Endodermal cell (in vitro differentiated cells): ENCODE measurements at places on chromosomes 2 and 18.

DNA sequence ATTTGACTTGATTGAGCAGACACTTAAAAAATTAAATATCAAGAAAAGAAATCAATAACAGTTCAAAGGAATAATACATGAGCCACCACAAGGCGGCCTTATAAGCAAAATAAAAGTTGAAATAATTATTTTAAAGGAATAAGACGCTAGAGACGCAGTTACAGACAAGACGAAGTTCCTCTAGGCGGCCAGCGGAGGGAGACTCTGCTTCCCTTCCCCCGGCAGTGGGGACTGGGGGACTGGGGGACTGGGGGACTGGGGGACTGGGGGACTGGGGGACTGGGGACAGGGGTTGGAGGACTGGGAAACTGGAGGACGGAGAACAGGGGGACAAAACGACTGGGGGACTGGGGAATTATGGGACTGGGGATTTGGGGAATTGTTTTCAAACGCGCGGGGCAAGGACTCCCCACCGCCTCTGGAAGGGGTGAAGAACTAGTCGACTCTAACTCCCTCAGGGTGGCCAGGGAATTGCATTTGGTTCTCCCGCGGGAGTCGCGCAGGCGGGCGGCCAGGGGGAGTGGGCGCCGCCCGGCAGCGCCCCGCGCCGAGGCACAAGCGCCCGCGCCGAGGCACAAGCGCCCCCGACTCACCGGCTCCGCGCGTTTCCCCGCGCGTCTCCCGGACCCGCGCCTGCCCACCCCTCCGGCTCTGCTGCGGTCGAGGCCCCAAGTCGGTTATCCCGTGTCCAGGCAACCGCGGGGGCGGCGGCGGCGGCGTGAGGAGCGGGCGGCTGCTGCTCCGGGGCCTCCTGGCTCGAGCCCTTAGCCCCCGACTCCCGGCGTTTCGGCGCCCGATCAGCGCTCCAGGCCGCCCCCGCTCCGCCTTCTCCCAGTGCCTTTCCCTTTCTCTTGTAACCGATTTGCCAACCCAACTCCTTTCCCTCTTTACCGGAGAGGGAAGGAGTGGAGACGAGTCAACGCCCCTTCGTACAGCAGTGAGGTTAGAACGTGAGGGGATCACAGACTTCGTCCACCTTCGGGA is at the start of gene CCDC178:
TSS of gene CCDC178 (minus strand) at position 662 of the 984 bp plus-strand sequence. CDS start 28,633 bp downstream, outside the sequence.
- peak; percentile 89 for DNase-seq

DNA sequence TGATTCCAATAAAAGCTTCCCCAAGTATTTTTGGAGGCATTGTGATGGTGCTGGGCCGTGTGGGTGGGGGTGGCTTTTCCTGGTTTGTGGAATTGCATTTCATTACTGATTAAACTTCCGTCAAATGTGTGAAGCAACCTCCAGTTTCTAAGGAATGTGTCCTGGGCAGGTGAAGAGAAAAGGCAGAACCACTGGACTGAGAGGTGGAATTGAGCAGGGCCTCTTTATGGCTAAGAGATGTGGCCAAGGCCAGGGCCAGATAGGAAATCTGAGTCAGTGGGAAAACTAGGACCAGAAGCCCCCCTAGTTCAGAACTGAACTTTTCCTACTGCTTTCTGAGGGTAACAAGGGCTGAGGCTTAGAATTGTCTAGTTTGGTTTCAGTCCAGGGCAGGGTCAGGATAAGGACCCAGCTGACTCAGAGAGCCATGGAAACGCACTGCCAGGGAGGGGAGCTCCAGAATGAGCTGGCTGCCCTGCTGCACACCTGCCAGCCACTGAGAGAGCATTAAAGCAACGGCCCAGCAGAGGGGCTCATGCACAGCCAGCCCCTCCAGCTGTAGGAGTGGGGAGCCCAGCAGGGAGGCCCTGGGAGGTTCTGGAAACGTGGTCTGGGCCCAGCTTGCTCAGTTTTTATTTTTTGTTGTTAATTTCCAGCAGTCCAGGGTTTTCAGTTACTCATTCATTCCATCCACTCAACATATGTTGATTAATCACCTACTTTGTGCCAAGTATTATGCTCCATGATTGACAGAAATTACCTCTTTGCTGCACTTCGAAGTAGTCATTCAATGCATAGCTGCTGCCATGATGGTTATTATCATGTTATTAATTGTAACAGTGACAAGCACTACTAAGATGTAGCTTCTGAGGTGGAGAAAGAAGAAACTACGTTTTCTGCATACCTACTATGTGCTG is 156.1 kb downstream of the MSH2 start:
- peak; percentile 53 for DNase-seq

DNA sequence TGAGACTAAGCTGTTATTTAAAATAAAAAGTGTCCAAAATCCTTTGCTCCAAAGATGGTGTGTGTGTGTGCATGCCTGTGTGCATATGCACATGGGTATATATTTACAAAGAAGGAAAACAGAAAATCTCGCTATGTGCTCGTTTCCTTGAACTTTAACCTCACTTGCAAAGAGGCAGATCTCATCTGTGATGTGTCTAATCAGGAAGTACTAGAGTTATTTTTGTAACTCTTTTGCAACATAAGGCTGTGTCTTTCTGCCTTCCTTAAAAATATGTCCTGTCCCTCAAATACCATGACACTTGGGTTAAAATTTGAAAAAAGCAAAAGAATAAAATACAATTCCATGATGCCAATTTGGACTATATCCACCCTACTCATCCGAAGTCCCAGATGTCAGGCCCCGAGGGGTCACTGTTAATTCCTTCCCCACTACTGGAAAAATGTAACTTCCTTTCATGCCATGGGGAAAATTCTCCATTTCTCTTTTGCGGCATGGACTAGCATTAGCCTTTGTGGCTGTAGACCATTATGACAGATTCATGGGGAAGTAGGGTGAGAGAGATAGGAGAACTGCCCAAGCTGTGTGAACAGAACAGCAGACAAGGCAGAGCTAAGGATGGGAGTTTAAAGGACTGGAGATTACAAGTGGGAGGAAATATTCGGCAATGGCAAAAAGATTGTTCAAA is 191.3 kb downstream of the MYO1B start:
- DNase-seq, result no peak

GRCh38 chr2:73293534-73294171 is at the start of gene EGR4:
Gene EGR4 (minus strand): TSS chr2:73293548. CDS start chr2:73293317, 231 bp downstream.
- peak; percentile 95 for DNase-seq

DNA sequence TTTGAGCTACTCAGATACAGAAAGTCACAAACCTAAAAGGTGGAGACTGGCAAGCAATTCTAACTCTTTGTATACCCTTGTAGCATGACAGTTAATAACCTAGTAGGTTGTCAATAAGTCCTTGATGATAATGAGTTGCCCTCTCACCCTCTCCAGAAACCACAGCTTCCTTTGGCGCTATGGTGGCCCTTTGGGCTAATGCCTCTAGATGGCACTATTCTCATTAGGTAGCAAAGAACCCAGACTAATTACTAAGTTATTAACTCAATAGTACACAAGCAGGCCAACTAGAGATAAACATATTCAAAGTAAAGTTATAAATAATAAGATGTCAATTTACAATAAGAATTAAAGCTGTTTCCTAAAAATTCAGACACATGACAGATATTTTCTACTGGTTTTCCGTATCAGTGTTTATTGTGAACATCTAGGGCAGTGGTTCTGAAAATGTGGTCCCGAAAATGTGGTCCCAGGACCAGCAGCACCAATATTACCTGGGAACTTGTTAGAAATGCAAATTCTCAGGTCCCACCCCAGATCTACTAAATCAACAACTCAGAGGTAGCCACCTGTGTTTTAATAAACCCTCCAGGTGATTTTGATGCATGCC is 41.1 kb downstream of the LDAH start:
- DNase-seq, result peak; percentile 77

DNA sequence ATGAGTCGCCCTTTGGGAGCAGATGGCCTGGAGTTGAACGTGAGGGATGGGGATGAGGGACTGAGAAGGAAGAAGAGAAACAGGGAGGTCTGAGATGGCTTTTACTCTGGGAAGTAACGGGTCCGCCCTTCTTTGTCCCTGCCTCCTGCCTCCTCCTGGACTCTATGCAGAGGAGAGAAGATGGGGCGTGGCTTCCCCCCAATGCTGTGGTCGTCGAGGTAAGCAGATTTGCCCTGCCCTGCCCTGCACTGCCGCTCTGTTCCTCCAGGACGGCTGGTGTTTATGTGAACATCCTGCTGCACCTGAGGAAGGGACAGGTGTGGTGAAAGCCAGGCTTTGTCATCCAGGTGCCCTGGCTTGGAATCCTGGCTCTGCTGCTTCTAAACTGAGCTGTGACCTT is 13.5 kb upstream of the NTSR2 start:
- peak; percentile 82 for DNase-seq

DNA sequence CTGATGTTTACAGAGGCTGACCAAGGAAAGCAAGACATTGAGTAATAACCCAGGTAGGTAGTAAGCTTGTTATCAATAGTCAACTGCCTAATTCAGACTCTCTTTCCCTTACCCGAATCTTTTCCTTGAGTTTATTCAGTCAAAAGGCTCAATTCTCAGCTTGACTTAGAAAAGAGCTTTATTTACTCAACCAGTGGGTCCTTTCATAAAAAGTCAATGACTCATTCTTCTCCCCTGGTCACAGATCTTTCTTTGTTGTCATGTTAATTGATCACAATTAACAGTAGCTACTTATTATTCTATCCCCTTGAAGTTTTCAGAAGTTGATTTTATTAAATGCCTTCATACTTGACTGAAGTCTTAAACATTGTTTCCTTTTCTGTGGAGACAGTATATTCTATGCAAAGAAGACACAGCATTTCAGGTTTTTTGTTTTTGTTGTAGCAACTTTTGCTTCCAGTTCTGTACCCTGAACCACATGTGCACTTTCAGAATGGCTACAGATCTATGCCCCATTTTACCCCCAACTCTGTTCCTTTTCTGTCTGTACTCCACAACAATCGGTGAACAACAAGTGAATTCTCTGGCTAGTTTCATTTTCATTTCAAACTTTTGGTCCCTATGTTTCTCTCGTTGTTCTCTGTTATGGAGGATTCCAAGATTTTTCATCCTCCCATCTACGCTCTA is 428.3 kb downstream of the NCKAP5 start:
- no peak for DNase-seq

GRCh38 chr2:29361231-29361630 is 246.0 kb downstream of the CLIP4 start:
- DNase-seq, result no peak

DNA sequence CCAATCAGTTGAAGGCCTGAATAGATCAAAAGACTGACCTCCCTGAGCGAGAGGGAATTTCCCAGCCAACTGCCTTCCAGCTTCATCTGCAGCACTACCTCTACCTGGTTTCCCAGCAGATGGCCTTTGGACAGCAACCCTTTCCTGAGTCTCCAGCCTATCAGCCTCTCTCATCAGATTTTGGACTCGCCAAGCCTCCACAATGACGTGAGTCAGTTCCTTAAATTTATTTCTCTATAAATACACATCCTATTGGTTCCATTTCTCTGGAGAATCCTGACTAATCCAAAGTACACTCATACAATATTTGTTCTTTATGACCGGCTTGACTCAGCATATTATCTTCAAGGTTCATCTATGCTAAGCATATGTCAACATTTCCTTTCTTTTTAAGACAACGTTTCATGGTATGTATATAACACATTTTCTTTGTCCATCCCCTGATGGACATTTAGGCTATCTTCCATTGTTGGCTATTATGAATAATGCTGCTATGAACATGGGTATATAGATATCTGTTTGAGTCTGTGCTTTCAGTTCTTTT is 294.6 kb downstream of the LRATD1 start:
- no peak for DNase-seq

GRCh38 chr2:11477994-11478393 is 12.0 kb upstream of the E2F6 start:
- peak; percentile 96 for DNase-seq

GRCh38 chr2:195610717-195611116 is 46.3 kb upstream of the SLC39A10 start:
- no peak for DNase-seq

DNA sequence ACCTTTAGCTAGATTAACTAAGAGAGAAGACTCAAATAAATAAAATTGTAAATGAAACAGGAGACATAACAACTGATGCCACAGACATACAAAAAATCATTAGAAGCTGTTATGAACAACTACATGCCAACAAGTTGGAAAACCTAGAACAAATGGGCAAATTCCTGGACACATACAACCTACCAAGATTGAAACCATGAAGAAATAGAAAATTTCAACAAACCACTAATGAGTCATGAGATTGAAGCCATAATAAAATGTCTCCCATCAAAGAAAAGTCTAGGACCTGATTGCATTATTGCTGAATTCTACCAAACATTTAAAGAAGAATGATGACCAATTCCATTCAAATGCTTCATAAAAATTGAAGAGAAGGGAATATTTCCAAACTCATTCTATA is 54.3 kb downstream of the ST3GAL5 start:
- DNase-seq, result no peak

- no peak for DNase-seq
Observed at GRCh38 chr2:136214307-136215200, 96.6 kb upstream of the CXCR4 start.

GRCh38 chr18:79381811-79382311 is 13.9 kb upstream of the NFATC1 start:
- no peak for DNase-seq

DNA sequence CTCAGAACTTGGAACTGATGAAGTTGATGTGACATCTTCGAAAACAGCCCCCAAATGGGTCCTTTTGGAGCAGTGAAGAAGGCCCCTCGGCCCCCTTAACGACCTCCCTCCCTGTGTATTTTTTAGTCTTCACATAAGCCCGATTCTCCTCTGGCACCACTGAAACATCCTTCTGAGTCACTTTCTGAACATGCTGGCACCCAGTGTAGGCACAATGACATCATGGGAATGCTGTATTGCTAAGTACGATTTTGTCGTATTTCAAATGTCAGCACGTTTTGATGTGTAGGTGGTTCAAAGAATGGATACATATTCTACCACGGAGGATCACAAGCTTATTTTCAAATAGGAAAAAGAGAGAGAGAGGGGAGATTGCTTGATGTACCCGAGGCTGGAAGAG is 111.7 kb upstream of the RIOK3 start:
- DNase-seq, result no peak

GRCh38 chr2:45607701-45608100 is 3.4 kb downstream of the SRBD1 start:
- no peak for DNase-seq

- no peak for DNase-seq
Observed at GRCh38 chr2:39689272-39689841, 23.6 kb downstream of the TMEM178A start.

- DNase-seq, result peak; percentile 73
Observed at GRCh38 chr2:222424276-222424728, at the start of gene SGPP2. Gene SGPP2 (plus strand): TSS chr2:222424543. CDS start chr2:222424603, 60 bp downstream.

DNA sequence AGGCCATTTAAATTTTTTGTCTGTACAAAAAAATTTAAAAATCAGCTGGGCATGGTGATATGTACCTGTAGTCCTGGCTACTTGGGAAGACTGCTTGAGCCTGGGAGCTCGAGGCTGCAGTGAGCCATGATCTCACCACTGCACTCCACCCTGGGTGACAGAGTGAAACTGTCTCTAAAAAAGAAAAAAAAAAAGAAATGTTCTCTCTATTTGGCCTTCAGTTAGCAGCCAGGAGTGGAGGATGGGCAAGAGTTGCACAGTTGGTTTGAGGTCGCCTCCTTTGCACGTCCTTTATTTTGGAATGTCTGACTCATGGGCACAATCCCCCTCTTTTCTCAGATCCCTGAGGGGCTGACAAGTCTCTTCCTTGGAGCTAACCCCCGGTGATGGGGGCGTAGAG is 26.3 kb downstream of the ITM2C start:
- DNase-seq, result no peak

GRCh38 chr2:143070704-143071103 is 58.5 kb upstream of the ARHGAP15 start:
- no peak for DNase-seq
